ENCODE measurements at places on chromosomes 12 and 14.
A peak's percentile ranks its signal among the peaks of the same experiment; 100 is the strongest.

DNA sequence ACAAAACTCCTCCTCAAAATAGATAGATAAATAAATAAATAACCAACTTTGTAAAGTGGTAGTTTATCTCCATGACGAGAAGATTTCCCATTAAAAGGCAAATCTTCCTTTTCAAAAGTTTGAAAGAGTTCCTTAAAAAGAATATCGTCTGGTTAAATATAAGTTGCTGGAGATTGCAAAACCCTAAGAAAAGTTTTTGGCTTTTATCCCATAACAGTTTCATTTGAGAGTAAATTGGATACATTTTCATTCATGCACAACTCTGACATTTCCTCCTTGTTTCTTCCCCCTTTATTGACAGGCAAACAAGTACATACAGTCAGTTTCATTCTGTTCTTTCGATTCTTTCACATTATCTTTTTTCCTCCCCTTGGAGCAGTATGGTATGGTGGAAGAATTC lies 45.4 kb upstream of the BTG1 start:
- DNase-seq: no peak

DNA sequence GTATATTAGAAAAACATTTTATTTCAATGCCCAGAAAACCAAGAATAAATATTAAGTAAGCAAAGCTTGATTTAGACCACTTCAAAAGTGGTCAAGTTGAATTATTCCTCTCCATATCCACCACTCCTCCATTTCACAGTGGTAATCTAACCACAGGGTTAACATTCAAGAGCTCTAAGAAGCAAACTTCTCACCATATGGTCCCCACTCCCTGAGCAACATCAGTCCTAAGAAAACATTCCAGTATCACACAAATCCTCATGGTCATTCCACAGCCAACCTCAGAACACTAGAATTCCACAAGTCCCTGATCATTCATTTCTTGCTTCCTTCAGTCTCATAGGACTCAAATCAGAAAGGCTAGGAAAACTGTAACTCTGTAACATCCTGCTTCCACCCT lies 47.9 kb downstream of the ST8SIA1 start:
- DNase-seq: no peak

GRCh38 chr12:103751171-103751570 lies 89.9 kb downstream of the NT5DC3 start:
- no peak for DNase-seq

DNA sequence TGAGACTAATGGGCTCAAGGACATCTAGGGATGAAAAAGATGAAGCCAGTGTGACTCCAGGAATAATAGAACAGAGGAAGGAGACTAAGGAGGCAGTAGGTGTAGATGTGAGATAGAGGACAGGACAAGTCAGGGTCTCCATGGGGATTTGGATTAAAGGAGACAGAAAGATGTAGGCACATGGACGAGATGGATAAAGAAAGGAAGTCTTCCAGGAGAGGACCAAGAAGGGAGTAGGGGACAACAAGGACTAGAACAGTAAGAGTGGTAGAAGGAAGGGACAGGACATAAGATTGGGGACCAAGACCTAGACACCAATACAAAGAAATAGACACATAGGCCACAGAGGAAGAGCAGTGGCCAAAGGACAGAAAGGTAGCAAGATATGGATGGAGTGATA lies 7.1 kb upstream of the PCK2 start:
- DNase-seq: no peak

DNA sequence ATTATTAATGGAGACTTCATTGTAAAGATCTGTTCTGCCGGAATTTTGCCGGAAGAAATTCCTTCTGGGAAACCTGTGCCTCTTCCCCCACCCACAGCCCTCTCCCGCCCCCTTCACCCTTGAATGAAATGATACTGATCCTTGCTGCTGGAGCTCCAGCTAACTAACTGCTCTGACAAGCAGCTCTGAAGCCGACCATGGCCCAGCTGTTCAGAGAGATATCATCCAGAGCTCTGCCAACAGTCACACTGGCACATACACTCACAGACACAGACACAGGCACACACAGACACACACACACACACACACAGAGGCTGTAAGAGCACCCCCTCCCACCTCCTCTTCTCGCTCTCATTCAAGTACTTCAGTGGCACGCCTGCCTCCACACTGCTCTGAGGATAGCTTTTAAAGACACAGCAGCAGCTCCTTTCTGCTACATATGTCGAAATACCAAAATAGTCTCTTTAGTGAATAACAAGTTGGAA lies 88.6 kb downstream of the R3HDM2 start:
- DNase-seq: no peak

- no peak for DNase-seq
Measured at GRCh38 chr12:108349278-108349688, 10.2 kb upstream of the CMKLR1 start.

DNA sequence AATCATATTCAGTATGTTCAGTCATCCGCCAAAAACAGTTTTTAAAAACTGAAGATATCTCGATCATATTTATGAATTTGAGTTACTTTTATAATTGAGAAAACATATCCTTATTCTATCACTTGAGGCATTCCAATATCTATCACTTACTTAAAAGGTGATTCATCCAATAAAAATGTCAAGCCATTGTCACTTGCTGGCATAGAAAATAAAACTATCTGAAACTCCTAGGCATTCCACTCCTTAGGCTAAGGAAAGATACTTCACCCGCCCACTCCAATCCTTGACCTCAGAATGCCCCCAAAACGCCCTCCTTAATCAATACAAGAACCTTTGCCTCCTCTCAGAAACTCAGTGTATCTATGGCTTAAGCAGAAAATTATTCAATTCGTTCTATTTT lies 51.3 kb upstream of the AMIGO2 start:
- no peak for DNase-seq

GRCh38 chr12:26878661-26879119 lies 45.7 kb upstream of the ITPR2 start:
- DNase-seq: no peak

DNA sequence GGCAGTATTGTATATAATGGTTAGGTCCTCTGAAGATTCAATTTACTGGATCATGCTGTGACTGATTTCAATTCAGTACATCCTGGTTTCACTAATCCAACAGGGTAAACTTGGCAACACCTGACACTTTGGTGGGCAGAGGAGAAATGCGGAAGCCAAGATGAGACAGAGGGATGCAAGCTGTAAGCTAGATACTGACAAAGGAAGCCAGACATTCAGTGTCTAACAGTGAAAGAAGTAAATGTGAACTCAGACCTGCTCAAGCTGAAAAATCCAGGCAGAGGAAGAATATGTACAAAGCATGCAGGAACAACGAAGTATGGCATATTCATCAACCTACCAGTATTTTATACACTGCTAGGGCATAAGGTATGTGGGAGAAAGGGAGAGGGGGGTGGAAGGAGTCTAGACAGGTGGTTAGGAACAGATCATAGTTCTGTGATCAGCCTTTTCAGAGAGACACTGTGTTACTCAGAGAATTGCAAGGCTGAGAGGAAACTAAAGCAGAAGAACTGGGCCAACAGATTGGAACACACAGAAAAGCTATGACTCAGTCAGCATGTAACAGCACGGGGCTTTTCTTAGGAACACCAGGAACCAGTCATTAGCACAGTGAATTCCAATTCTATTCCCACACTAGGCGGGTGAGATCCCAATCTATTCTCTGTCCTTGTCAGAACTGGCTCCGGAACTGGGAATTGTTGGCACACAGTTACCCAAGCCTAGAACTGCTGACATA lies 40.3 kb downstream of the NELL2 start:
- DNase-seq: no peak

DNA sequence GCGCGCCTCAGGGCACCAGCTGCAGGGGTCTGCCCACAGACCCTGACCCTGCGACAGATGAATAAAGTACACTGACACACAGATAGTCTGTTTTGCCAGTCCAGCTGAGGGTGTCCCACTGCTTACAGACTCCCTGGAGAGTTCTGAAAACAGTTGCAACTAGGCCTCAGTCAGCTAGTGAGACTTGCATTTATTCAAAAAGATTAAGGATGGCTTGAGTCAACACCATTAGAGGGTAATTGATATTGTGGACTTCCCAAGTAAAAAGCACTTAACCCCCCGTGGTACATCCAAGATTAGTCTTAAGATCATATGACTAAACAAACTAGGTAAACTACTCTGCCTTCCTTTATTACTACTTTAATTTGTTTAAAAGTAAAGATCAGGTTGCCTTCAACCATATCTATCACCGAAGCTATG lies 11.1 kb upstream of the PSEN1 start:
- no peak for DNase-seq

DNA sequence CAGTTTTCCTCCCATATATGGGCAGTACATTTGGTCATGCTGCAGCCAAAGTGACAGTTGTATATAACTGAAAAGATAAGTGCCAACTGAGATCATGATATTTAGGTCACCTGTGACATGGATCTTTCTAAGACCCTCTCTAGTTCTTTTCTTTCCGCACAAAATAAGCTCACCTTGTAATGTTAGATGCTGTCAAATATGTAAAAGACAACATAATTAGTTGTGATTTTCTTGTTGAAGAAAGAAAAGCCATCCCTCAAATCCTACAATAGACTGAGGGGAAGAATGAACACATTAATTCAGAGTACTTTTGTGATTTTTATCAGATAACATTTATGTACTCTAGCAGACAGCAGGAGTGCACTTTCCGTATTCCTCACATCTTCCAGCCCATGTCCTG lies 37.4 kb downstream of the OVCH1 start:
- DNase-seq: no peak

GRCh38 chr14:46399049-46399448 lies 252.5 kb downstream of the RPL10L start:
- no peak for DNase-seq

DNA sequence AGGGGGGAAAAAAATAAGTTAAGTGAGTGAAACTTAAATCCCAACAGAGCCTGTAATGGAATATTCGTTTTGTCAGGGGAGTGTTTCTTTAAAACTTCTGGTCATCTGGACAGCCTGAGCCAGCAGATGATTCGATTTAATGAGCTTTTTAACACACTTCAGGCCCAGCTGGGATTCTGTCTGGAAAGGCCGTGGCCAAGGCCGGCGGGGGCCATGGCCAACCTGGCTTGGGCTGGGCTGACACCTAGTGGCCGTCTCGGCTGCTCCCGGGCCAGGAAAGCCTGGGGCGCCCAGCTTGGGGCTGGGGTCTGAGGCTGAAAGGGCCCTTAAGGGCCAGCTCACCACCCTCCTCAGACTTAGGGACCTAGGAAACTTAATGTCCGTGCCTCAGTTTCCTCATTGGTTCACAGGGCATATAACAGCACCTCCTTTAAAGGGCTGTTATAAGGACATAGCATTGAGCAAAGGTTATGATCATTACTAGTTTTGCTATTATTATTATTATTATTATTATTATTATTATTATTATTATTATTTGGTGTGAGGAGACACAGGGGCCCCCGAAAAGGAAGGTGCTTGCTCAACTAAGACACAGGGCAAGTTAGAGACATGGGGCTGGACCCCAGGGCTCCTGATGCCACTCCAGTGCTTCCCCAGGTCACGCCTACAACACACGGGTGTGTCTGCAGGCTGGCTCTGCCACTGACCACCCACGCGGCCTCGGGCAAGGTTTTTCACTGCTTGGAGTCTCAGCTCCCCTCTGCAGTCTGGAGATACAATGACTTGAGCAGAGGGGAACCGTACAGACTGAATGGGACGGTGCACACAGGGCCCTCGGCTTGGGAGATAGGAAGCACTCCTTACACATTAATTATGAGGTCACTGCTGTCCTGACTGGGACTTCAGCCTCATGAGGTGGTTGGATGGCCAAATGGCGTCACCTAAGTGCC lies 84.0 kb downstream of the SYNE3 start:
- peak; percentile 3 for DNase-seq

GRCh38 chr14:33602396-33602795 lies 348.5 kb downstream of the EGLN3 start:
- DNase-seq: peak; percentile 27

GRCh38 chr14:104560586-104560945 lies 19.0 kb upstream of the C14orf180 start:
- DNase-seq: no peak

DNA sequence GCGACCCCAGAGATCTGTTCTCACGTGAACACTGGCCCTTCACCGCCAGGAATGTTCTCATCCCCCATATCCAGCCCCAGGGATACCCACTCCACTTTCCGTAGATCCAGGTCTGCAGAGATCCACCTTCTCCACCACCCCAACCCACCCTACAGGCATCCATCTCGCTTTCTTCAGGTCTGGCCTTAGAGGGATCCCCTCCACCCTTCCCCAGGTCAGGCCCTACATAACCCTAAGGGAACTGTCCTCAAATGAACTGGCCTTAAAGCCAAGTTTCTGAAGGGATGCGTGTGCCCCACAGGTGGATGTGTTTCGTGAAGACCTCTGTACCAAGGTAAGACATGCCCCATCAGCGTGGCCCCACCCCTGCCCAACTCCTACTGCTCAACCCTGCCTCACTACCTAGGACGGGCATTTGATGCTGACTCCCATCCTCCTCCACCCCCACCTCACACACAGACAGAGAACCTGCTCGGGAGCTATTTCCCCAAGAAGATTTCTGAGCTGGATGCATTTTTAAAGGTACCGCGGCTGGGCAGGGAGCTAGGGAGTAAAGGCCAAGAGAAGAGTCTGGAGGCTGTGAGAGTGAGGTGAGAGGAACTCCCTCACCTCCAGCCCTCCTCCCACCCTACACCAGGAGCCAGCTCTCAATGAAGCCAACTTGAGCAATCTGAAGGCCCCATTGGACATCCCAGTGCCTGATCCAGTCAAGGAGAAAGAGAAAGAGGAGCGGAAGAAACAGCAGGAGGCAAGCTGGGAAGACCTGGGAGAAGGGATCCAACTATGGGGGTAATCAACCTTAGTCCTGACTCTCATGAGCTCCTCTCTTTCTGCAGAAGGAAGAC lies 912 bp downstream of the PSME1 start:
- no peak for DNase-seq

GRCh38 chr12:49983892-49984291 lies 11.1 kb downstream of the AQP6 start:
- DNase-seq: no peak

DNA sequence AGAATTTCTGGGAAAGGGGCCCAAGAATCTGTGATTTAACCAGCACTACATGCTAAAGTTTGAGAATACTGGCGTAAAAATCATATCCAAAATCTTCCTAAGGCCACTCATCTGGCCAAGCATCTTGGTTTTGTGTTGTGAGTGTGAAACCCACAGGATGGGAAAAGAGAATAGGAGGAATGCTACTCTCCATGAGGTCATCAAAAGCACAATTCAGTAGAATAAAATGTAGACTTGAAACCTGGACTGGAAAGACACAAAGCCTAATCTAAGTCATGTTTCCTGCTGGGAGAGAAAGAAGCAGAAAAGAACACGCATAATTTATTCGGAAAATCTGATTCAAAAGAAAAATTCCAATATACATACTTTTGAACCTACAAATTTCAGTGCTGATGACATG lies 42.3 kb downstream of the NR1H4 start:
- no peak for DNase-seq

DNA sequence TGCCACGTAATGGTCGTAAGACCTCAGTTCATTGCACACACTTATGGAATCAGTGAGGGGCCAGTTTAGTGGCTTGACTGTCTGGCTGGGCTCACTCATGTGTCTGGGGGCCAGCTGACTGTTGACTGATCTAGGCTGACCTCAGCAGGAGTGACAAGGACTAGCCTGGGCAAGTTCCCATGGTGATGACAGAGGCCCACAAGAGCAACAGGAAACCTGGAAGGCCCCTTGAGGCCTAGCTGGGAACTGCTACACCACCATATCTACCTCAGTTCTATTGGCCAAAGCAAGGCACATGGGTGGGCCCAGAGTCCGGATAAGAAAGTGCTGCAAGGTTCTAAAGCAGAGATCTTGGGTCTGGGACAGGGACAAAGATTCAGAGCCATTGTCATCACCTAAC lies 21.3 kb upstream of the RFLNA start:
- peak; percentile 58 for DNase-seq
